ENCODE measurements at places on chromosomes 13 and 19.

DNA sequence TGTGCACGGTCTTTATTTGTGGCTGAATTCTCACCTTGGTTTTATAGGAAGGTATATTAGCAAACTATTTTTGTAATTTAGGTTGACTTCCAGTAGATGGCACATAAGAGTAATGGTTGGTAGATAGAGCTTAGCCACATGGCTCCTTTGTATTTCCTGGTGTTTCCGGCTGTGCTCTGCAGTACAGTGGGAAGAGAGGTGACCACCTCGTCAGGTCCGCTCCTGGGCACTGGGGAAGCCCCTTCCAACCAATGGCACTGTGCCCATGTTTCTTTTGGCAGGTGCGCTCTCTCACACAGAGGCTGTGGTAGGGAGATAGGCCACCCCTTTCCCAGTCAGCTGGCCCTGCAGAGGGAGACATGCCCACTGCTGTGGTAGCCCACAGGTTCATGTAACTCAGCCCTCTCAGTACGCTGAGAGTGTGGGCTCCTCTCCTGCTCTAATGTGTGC, 74.3 kb upstream of the ATP12A start:
- no peak for DNase-seq

DNA sequence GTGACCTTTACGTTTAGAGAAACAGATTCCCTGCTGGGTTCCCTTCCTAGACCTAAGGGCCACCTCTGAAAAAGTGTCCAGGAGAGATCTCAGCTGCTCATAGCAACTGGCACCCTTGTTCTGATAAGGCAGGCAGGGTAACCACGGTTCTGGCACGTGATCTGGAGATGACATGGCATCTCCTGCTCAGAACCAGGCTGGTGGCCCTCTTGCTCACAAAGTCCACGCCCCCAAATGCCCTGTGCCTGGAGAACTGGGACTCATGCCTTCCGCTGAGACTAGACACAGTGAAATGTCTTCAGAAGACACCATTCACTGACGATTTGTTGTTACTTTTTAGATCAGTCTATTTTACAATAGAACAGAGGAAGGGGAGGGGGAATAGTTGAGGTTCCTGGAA, 174.1 kb downstream of the ZNF536 start:
- DNase-seq: no peak

- DNase-seq: peak; percentile 17
Observed at GRCh38 chr13:20127262-20127561, 33.6 kb downstream of the GJA3 start.

DNA sequence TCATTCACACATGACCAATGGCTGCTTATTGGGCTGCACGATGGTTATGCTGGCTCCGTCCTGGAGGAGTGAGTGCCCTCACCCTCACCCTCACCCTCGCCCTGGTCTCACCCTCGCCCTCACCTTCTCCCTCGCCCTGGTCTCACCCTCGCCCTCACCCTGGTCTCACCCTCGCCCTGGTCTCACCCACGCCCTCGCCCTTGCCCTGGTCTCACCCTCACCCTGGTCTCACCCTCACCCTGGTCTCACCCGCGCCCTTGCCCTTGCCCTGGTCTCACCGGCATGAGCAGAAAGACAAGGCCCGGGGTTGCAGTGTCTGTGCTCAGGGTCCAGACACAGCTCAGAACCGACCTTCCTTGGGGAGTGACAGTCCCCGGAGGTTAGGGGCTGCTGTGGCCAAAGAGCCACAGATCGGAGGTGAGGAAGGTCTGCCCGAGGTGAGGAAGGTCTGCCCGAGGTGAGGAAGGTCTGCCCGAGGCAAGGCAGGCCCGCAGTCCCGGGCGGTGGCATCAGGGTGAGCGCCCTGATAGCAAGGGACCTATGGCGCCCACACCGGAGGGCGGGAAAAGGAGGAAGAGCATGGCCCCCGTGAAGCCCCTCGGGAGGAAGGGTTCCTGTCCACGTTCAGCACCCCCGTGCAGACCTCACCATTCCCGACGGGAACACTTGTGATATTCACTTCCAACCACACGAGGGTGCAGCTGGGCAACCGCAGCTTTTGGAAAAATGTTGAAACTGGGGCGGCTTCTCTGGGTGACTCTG, 65.6 kb downstream of the MCF2L start:
- DNase-seq: no peak

- no peak for DNase-seq
Observed at GRCh38 chr13:101499406-101499805, 46.9 kb downstream of the ITGBL1 start.

GRCh38 chr13:83825676-83826075, 56.6 kb downstream of the SLITRK1 start:
- no peak for DNase-seq

Measured in CD4-positive, alpha-beta T cell treated with Interferon alpha-2 for 1 hour (primary cell).